ENCODE measurements at places on chromosomes 2 and 18. TPM values are rescaled to one million over a fixed set of nuclear protein-coding genes. Genes with fewer than 3 reads are reported as not detected.

IL1A gene
- not detected for total RNA-seq

KLHL41 gene
- 139 TPM for total RNA-seq

IAH1 gene
- total RNA-seq: 76.2 TPM

GLB1L gene
- total RNA-seq: 1.4 TPM

DNA sequence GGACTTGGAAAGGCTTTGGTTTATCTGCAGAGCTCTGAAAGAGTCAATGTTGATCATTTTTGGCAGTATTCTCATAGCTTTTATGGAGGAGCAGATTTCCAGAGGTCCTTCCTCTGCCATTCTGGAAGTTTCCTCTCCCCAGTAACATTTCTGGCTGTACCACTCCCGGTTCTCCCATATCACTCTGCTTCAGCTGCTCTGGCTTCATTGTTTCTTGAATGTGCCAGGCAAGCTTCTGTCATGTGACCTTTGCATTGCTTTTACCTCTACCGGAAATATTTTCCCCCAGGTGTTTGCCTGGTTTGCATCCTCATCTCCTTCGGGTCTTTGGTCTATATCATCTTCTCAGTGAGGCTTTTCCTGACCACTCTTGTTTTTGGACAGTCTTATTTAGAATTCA, 12.4 kb downstream of the PCYOX1 start:
- no peak for DNase-seq

GRHL1 gene
- 1.0 TPM for total RNA-seq

GRCh38 chr2:239103125-239104098, 255.5 kb downstream of the TWIST2 start:
- DNase-seq: no peak

GRCh38 chr18:48026216-48026615, 95.8 kb upstream of the SMAD2 start:
- DNase-seq: no peak

DNA sequence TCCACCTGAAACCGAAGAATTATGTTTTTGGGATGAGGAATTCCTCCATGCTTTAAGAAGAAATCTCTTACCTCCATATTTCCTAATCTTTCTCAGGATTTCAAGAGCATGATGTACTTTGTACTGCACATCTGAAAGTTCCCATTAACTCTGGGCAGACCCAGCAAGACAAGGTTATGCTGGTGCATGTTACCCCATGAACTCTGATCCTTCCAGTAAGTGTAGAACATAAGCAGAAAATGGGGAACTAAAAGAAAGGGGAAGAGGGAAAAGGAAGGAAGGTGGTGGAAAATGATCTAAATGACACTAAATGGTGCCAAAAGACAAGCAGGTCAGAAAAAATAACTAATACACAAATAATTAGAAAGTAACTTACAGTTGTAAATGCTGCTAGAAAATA, 50.7 kb downstream of the STRN start:
- DNase-seq: no peak

GRCh38 chr2:220440731-220441130, 813.3 kb downstream of the SLC4A3 start:
- no peak for DNase-seq

CDH19 gene
- 18.4 TPM for total RNA-seq

MAB21L4 gene
- not detected for total RNA-seq

GRCh38 chr18:79615586-79615985, 64.0 kb upstream of the CTDP1 start:
- DNase-seq: peak; percentile 17

- no peak for DNase-seq
Measured at GRCh38 chr2:148533004-148533403, 111.5 kb upstream of the EPC2 start.
